ENCODE measurements at places on chromosomes 2 and 18. TPM values are rescaled to one million over a fixed set of nuclear protein-coding genes. Genes with fewer than 3 reads are reported as not detected.

Gene C2orf80
- not detected for total RNA-seq

Gene CCL20
- total RNA-seq: 0.23 TPM

Gene MYOM1
- not detected for total RNA-seq

Gene ANKRD62
- total RNA-seq: 0.10 TPM

Gene ARHGAP25
- not detected for total RNA-seq

Gene LCT
- total RNA-seq: not detected

Gene CAVIN2
- 0.03 TPM for total RNA-seq

Gene ZSWIM2
- total RNA-seq: not detected

Gene CDK15
- 0.72 TPM for total RNA-seq

Gene ZNF521
- 19.9 TPM for total RNA-seq

Gene DSG2
- 30.0 TPM for total RNA-seq

Gene ADRA2B
- total RNA-seq: not detected

Gene DUSP11
- 49.5 TPM for total RNA-seq

Gene TEKT4
- not detected for total RNA-seq

Gene TTN
- 0.03 TPM for total RNA-seq

- no peak for DNase-seq
These were observed 98.4 kb downstream of the ZFP36L2 start for GRCh38 chr2:43127941-43128558.

GRCh38 chr2:97935719-97936161 is 60.0 kb downstream of the TMEM131 start:
- peak; percentile 18 for DNase-seq

GRCh38 chr18:11487390-11487789 is 122.0 kb upstream of the SLC35G4 start:
- no peak for DNase-seq

- no peak for DNase-seq
These were observed 17.1 kb downstream of the PDK1 start for GRCh38 chr2:172572981-172573380.

DNA sequence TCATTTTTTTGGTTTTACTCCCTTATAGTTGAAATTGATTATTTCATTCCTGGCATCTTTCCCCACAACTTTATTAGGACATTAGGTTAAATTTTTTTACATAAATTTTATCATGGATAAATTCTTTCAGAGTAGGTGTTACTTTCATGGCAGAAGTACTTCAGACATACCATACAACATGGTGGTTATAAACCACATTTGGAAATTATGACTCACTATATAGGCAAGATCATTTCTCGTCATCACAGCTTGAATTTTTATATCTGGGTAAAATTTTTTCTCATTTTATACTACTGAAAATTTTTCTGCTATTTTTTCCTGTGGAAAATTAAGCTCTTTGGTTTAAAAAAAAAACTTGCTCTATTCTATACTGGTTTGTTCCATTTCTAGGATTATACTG is 111.9 kb upstream of the COL5A2 start:
- no peak for DNase-seq

DNA sequence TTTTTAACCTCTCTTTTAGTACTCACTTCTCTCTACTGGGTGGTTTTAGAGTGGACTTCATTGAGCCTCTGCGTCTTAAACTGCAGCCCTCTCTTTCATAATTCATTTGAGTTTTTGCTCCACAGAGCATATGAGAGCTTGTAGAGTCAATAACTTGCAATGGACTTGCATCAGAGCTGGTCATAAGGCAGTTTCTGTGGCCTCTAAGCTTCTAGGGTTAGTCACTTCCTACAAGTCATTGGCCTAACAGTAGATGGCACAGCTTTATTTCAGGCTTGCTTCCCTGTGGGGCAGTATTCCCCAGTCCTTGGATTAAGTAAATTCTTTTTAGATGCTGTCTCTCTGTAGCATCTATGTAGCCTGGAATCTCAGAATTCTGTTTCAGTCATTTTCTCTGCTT is 1435.7 kb downstream of the LRP1B start:
- peak; percentile 69 for DNase-seq

- DNase-seq: peak; percentile 36
These were observed 469.4 kb upstream of the SMIM21 start for GRCh38 chr18:75896865-75897264.

GRCh38 chr2:231489990-231490389 is 25.7 kb upstream of the NCL start:
- peak; percentile 18 for DNase-seq

DNA sequence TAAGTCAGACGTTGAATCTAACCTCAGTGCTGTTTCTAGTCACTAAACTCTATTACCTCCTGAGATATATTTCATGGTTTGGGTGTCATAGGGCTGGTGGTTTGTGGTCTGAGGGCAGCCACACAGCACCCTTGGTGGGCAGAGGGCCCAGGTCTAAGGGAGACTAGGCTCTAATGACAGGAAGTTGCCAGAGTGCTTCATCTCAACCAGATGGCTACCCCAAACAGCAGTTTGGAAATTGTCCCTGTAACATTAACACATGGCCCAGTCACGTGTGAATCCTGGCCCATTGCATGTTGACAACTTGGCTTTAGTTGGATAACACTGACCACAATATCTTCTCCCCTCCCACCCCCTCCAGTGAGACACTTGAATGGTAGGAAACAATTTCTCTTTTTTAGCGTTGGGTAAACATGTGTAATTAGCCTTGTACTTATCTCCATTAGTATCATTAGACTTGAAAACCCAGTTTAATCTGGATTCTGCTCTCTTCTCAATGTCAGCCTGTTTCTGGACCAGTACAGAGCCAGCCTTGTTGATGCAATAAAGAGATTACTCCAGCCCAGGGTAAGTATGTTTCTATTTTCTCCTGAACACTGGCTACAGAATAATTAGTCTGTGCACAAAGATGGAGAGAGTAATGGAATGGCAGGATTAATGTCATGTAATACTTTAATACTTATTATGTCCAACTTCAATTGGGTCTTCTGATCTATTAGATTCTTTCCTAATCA is 187.8 kb upstream of the SIX3 start:
- DNase-seq: peak; percentile 64

GRCh38 chr2:98088261-98088660 is 1.3 kb downstream of the VWA3B start:
- no peak for DNase-seq

GRCh38 chr2:28606986-28607441 is 111.2 kb downstream of the PLB1 start:
- DNase-seq: peak; percentile 30

- no peak for DNase-seq
These were observed 114.6 kb upstream of the ARHGAP28 start for GRCh38 chr18:6614952-6615351.

DNA sequence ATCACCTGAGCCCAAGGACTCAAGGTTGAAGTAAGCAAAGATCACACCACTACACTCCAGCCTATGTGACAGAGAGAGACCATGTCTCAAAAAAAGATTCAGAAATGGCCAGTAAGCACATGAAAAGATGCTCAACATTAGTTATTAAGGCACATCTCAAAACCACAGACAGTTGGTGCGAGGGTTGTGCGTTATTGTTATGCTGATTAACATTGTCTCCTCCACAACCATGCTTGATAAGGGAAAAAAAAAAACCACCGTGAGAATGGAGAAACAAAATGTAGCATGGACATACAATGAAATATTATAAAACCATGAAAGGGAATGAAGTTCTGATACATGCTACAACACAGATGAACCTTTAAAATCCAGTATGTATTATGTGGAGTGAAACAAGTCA is 27.3 kb downstream of the MOB4 start:
- DNase-seq: no peak

GRCh38 chr2:47211497-47212011 is 56.4 kb upstream of the STPG4 start:
- no peak for DNase-seq
